CD8-positive, alpha-beta memory T cell (primary cell): ENCODE measurements at places on chromosomes 11 and 22.

- no peaks in the 10 kb centered on the region for H3K4me1 ChIP-seq
- no peak for DNase-seq
These were observed 10.0 kb downstream of the SMIM38 start for GRCh38 chr11:69165775-69166174.

DNA sequence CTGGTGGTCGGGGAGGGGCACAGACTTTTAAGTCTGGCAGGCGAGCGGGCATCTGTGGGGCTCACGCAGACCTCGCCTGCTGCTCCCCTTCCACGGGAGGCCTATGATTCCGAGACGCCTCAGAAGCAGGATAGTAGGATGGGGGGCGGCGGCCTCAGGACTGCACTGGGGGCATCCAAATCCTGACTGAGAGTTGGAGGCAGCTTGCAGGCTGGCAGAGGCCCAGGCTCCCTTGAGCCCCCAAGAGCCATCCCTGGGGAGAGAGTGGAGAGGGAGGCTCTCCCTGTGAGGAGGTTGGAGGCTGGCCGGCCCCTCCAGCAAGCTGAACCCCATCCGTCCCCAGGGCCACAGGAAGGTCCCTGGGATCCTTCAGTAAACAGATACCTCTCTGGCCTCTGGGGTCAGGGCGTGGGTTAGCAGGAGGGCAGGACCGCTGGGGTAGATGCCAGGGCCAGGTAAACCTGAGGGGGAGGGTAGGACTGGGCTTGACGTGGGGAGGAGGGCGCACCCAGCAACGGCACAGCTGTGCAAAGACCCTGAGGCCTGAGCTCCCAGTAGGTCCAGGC, 33.3 kb downstream of the SBF1 start:
- DNase-seq: no peak
- H3K27ac ChIP-seq: no peak overlapping the region
- peaks cover 19% of the 10 kb centered on the region for H3K4me1 ChIP-seq
- peaks cover 5% of the 10 kb centered on the region for H3K36me3 ChIP-seq
- H3K4me3 ChIP-seq: no peak overlapping the region

- no peak for DNase-seq
- no peaks in the 10 kb centered on the region for H3K36me3 ChIP-seq
- H3K27me3 ChIP-seq: no peaks in the 10 kb centered on the region
- H3K4me3 ChIP-seq: no peak overlapping the region
- no peak overlapping the region for H3K27ac ChIP-seq
These were observed 229.4 kb upstream of the UBASH3B start for GRCh38 chr11:122426073-122426472.

GRCh38 chr11:834371-835316, 1.9 kb downstream of the CD151 start:
- H3K4me3 ChIP-seq: no peak overlapping the region
- no peak for DNase-seq
- no peak overlapping the region for H3K27ac ChIP-seq
- H3K36me3 ChIP-seq: no peaks in the 10 kb centered on the region
- H3K27me3 ChIP-seq: peaks cover 1% of the 10 kb centered on the region
- H3K4me1 ChIP-seq: peaks cover 28% of the 10 kb centered on the region

GRCh38 chr11:67452141-67452952, at the start of gene GPR152:
TSS of gene GPR152 (minus strand) at chr11:67452729. CDS start at chr11:67452724, 5 bp downstream.
- no peak within 1 kb of the TSS for H3K27ac ChIP-seq
- no peaks in the 10 kb centered on the region for H3K36me3 ChIP-seq

GRCh38 chr11:71191201-71191600, 61.2 kb downstream of the SHANK2 start:
- H3K27me3 ChIP-seq: no peaks in the 10 kb centered on the region
- no peak for DNase-seq
- no peaks in the 10 kb centered on the region for H3K4me1 ChIP-seq
- H3K4me3 ChIP-seq: no peak overlapping the region

DNA sequence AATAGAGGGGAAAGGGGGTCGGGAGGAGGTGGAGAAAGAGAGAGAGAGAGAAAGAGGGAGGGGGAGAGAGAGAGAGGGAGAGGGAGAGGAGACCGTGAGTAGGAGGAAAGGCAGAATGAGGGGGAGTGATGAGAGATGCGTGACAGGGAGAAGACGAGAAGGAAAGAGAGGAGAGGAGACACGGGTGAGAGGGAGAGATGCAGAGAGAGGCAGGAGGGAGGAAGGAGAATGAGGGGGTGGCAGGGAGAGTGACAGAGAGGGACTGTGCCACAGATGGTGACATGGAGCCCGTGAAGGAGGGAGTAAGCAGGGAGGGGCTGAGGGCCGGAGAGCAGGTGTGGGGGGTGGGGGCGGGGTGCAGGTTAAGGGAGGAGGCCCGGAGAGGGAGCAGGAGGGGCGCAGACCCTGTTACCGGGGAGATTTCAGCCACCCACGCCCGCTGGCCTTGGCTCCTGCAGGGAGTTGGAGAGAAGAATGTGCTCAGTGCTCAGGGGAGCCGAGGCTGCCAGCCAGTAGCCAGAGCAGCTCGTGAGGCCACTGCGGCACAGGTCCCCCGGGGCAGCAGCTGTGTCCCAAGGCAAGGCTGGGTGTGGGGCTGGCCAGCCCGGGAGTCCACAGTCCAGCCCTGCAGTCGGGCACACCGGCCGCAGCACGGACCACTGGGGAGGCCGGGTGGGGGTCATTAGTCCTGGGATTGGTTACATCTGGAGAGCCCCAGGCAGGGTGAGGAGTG, at the start of gene SSTR3:
Gene SSTR3 (minus strand): TSS at position 304 of the 733 bp plus-strand sequence. CDS start 4,674 bp downstream, outside the sequence.
- H3K27me3 ChIP-seq: no peaks in the 10 kb centered on the region
- H3K4me1 ChIP-seq: peaks cover 35% of the 10 kb centered on the region
- no peak for DNase-seq

DNA sequence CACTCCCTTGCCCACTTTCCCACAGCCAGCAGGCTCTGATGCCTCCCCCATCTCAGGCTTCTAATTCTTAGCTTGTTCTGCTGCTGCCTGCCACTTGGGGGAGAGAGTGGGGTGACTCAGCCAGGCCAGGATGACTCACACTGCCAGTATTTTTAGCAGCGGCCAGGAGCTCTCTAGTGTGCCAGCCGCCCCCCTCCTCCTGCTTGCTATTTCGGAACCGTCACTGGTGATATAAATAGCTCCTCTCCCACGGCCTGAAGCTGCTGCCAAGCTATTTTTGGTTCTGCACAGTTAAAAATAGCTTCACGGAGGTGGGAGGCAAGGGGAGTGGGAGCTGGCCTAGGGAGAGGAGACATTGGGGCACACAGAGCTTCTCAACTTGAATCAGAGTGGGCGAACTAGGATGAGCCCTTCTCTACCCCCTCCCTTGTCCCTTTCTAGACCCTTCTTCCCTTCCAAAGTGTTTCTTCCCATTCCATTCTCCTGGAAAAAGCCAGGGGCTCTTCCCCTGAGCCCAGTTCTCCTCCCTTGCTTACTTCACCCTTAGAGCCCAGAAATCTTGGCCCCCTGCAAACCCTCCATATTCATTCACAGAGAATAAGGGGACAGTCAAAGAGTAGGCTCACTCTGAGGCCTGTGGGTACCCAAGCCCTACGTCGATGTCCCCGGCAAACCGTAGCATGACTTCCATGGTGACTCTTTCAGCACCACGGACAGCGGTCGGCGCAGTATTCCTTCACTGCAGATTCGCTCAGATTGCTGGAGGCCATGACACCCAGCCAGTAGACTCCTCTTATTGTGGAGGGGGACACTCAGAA, 2.5 kb upstream of the NPAS4 start:
- peaks cover 36% of the 10 kb centered on the region for H3K27me3 ChIP-seq
- peak; percentile 38 for DNase-seq
- no peaks in the 10 kb centered on the region for H3K4me1 ChIP-seq
- H3K27ac ChIP-seq: no peak overlapping the region

DNA sequence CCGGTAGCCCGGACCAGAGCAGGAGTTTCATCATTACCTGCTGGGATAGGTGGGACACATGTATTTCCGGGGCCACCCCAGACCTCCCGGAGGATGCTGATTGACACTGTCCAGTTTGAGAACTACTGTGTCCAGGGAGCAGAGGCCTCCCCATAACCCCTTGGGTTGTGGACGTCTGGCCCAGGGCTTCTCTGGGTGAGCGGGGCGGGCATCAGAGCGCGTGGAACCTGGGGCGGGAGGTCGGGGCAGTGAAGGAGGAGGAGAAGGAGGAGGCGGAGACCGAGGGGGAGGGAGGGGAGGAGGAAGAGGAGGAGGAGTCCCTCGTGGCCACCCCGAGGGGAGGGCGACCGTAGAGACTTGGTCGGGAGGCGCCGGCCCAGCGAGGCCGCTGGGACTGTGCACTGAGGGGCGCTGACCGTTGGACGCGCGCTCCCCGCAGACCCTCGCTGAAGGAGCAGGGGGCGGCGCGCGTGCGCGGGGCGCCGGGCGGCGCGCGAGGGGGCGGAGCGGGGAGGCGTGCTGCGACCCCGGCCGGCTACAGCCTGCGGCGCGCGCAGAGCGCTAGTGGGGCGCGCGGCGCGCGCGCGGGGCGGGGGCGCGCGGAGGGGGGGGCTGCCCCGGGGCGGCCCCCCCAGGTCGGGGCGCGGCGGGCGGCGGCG, at the start of gene GRK3:
Gene GRK3 (plus strand): TSS at position 356 of the 659 bp plus-strand sequence. CDS start 366 bp downstream, outside the sequence.
- H3K4me3 ChIP-seq: peak within 1 kb of the TSS; percentile 69
- no peaks in the 10 kb centered on the region for H3K27me3 ChIP-seq
- peaks cover 13% of the 10 kb centered on the region for H3K4me1 ChIP-seq
- DNase-seq: peak; percentile 9
- H3K27ac ChIP-seq: no peak within 1 kb of the TSS
- no peaks in the 10 kb centered on the region for H3K36me3 ChIP-seq
